ENCODE measurements at places on chromosomes 2 and 18.

DNA sequence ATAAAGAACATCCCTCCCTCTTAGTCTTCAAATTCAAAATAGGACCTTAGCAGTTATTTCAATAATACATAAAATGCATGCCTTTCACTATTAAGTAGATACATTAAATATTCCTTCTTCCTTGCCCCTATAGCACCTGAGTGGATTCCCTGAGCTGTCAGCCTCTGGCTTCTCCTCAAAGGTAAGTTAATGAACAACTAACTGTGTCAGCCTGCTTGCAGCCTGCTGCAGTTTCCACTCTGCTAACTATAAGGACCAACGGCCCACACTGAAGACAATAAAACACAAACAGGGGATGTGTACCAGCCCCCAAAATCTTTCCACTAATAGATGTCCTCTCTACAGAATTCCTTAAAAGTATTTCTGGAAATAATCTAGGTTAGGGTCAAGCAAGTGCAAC is 5.0 kb downstream of the KCTD1 start:
- DNase-seq = no peak

- DNase-seq = no peak
These were observed 174.3 kb downstream of the BCL2 start for GRCh38 chr18:63145166-63145850.

- DNase-seq = no peak
These were observed 95.9 kb upstream of the MBOAT2 start for GRCh38 chr2:9099341-9099751.

GRCh38 chr18:28575123-28575522 is 398.2 kb upstream of the CDH2 start:
- DNase-seq = no peak

DNA sequence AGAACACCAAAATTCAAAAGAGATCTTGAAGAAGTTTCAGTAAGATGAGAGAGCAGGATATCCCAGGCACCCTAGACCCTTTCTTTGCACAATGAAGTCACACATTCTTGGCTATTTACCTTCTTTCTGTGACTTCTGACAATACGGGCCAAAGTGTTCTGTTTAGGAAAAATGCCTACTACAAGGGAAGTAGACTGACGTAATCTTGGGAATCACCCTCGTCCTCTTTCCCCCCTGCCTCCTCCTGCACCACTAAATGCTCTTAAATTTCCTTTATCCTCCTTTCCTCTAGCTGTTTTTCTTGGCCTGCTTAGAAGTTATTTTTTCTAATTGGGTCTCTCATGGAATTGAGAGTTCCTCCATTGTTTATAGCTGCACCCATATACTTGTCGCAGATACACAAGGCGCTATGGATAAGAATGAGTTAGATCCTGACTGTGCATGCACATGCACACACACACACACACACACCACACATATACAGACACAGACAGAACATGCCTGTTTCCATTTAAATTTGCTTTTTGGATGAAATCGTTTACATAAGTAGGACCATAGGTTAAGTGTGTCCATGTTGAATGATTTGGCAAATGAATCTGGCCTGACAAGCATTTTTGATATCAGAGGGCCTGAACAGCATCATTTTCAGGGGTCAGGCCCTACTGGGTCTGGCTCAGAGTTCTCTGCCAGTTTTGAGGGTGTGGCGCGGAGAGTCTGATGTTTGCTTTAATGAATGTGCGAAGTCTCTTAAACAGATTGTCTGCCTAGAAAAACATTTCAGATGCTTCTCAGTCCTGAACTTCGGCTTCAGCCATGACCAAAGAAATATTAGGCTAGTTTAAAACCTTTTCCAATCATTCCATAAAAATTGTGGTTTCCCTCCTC is 131.9 kb upstream of the NT5C1B start:
- no peak for DNase-seq

- DNase-seq = no peak
These were observed 3.7 kb downstream of the ODC1 start for GRCh38 chr2:10444463-10444862.

DNA sequence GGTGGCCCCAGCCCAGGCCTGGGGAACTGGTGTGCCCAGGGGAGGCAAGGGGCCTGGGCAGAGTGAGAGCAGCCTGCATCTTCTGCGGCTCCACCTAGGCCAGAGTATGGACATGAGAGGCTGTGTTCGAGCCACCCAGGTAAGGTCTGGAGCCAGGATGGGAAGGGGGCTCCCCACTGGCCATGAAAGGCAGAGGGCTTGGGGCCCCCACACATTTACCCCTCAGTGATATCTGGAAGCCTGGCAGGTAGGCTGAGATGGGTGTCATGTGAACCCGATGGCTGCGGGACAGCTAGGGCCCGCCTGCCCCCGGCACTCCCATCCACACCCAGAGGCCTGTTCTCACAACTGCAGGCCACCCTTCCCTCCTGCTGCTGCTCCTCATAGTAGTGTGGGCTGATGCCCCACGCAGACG is 13.2 kb downstream of the ADRA2B start:
- DNase-seq = no peak

- DNase-seq = no peak
These were observed 792.6 kb downstream of the CPS1 start for GRCh38 chr2:211349031-211349430.

DNA sequence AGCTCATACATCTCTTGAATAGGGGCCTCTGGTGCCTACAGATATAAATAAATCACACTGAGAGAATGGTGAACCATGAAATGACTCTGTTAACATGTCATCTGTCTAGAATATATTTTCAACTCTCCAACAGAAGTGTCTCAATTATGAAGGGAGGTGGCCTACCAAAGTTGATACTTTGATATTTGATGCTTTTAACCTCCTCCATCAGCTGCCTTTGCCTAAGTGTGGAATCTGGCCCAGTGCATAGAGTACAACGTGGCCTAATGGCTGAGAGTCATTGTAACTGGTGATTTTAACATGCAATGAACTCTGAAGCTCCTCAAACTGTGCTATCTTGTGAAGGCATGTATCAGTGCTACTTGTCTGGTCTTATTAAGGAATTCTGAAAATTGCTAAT is 93.4 kb downstream of the MYO3B start:
- DNase-seq = no peak

GRCh38 chr18:76318607-76319006 is 176.4 kb downstream of the ZNF516 start:
- no peak for DNase-seq

DNA sequence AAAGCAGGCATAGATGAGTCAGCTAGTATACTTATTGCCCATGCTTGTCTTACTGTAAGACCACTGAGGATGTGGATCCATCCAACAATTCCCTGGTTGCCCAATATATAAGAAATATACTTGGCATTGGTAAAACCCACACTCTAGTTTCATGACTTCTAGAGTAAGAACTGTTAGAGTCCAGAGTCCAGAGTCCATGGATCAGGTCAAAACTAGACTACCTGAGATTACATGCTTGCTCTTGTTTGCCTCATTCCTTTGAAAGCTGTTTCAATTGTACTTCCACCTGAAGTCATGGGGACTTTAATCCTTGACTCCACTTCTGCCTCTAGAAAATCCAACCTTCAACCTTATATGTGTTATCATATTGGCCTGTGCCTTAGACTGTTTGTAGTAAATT is 707.6 kb upstream of the FAM98A start:
- DNase-seq = no peak

- DNase-seq = no peak
These were observed 1272.2 kb upstream of the LRRTM1 start for GRCh38 chr2:81576713-81577112.

- no peak for DNase-seq
These were observed 35.5 kb downstream of the LDLRAD4 start for GRCh38 chr18:13253786-13254688.

DNA sequence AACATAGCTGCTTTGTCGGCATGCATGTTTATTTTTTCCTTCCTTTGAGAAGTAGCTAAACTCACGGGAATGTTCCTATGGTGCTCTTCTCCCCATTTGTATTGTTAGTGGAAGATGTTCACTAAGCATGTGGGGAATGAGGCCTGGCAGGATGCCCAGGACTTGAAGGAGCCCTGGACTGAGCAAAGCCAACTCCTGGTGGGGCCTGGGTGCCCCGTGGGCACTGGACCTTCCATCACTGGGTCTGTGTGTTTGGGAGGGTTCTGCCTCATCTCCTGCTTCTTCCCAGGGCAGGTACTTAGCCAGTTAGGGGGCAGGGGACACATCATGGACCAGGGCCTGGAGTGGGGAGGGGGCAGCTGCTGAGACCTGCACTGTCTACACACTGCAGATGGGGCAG is 49.3 kb downstream of the ACAA2 start:
- no peak for DNase-seq

DNA sequence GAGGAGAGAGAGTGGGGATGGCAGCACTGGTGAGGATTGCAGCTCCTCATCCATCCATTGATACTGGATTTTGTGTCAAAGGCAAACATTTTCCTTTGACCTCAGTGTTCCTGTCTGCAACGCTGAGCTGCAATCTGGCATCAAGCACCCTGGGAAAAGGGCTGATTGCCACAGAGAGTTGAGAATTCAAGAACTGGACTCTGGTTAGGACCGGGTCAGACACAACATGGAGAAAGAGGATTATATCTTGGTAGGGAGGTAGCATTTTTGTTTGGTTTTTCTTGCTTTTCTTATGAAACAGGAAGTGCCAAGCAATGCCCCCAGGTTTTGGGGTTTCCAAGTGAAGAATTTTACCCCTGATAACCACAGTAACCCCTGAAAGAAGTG is 81.9 kb upstream of the PKDCC start:
- no peak for DNase-seq

- DNase-seq = no peak
These were observed 7.6 kb upstream of the ADAM23 start for GRCh38 chr2:206435742-206436141.

DNA sequence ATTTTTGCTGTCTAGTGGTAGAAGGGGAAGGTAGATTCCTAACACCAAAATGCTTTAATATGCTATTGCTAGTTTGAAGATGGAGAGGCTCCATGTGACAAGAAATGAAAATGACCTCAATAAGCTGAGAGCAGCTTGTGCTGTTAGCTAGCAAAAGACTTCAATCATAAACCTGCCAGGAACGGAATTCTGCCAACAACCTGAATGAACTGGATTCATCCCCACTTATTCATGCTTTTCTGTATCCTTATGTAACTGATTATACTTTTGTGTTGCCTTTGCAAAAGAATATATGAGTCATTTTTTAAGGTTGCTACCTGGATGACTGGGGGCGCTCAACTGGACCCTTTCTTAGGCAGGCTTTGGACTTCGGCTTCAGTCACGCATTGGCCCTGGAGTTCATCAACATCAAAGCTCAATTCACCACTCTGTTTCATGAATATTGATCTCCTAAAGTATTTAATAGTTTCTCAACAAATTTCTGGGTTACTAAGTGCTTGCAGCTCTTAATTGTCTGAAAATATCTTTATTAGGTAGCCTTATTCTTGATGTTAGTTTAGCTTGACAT is 97.5 kb upstream of the KCNJ3 start:
- no peak for DNase-seq

DNA sequence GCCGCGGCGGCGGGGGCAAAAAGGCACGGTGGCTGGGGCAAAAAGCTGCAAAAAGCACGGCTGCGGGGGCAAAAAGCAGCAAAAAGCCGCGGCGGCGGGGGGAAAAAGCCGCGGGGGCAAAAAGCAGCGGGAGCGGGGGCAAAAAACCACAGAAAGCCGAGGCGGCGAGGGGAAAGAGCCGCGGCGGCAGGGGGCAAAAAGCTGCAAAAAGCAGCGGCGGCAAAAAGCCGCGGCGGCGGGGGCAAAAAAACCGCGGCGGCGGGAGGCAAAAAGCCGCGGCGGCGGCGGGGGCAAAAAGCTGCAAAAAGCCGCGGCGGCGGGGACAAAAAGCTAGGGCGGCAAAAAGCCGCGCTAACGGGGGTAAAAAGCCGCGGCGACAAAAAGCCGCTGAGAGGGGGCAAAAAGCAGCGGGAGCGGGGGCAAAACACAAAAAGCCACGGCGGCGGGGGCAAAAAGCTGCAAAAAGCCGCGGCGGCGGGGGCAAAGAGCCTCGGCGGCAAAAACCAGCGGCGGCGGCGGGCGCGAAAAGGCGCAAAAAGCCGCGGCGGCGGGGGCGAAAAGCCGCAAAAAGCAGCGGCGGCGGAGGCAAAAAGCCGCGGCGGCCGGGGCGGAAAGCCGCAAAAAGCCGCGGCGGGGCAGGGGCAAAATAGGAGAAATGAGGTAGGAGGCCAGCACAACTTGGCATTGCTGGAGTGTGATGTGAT is 123.4 kb downstream of the ANKRD30BL start:
- DNase-seq = no peak

- DNase-seq = no peak
These were observed 542.3 kb upstream of the VWC2L start for GRCh38 chr2:213868526-213868925.

- DNase-seq = no peak
These were observed 69.5 kb downstream of the CDH20 start for GRCh38 chr18:61402726-61403125.

GRCh38 chr2:10325278-10326145 is 22.8 kb downstream of the HPCAL1 start:
- DNase-seq = no peak

GRCh38 chr2:102086150-102086872 is 56.2 kb upstream of the IL1R1 start:
- no peak for DNase-seq

GRCh38 chr18:23903971-23904370 is 110.6 kb upstream of the TTC39C start:
- no peak for DNase-seq

- no peak for DNase-seq
These were observed 410.1 kb upstream of the TCF4 start for GRCh38 chr18:55998071-55998522.

- DNase-seq = no peak
These were observed 9.4 kb upstream of the SOCS6 start for GRCh38 chr18:70279470-70279869.

DNA sequence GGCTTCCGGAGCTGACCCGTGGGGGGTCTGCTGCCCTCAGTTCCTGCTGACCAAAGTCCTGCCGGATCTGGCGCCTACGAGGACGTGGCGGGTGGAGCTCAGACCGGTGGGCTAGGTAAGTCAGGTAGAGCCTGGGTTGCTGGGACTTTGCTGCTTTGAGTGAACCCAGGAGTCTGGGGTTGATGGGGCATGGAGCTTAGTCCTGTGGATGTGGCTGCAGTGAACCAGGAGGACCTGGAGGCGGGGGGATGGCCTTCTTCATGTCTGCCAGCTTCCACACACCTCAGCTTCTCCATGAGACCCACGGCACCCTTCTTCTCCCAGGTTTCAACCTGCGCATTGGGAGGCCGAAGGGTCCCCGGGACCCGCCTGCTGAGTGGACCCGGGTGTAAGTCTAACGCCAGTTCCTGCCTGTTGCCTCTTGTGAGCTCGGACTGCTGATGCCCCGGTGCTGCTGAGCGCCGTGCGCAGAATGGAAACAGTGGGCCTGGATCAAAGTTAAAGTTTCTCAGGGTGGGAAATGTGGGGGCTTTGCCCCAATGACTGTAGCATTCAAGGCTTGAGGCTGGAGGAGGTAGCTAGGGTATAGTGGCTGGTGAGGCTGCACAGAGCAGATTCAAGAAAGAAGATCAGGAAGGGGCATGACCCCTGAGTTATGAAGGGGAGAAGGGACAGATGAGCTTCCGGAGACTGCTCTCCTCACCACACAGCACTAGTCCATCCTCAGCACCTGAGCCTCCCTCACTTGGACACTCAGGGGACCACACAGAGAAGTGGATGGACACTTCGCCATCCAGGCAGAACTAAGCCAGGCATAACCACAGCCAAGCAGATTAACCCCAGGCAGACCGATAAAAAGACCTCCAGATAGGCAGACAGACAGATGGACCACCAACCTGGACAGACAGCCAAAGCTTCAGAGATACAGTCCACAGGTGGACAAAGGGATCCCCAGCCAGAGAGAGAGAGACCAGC is 17.3 kb downstream of the PTPN18 start:
- DNase-seq = no peak

Data from naive thymus-derived CD8-positive, alpha-beta T cell (primary cell).